ENCODE measurements at places on chromosomes 1 and 21. TPM values are rescaled to one million over a fixed set of nuclear protein-coding genes. Genes with fewer than 3 reads are reported as not detected.

DNA sequence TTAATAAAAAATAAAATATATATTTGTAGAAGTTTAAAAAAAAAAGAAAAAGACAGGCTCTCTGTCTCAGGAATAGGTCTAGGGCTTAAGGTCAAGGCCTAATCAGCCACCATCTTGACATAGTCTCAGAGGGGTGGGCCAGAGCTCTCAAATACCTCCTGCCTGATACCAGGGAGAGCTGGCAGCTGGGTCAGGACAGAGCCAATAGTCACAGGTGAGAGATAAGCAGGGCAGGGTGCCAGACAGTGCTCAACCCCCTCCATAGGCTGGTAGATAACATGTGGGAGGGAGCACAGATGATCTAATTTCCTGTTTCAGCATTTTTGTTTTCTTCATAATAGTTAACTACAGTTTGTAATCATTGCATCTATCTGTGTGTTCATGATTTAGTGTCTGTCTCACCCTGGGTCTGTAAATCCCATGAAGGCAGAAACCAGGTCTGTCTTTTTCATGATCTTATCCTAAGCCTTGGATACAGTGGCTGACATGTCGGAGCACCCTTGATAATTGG, 152.0 kb upstream of the GRIK3 start:
- no peak overlapping the region for H3K4me3 ChIP-seq
- H3K27me3 ChIP-seq: peaks cover 9% of the 10 kb centered on the region
- no peaks in the 10 kb centered on the region for H3K36me3 ChIP-seq
- DNase-seq: no peak

GRCh38 chr1:2396476-2396875, 4.8 kb downstream of the RER1 start:
- H3K27ac ChIP-seq: no peak overlapping the region
- H3K4me1 ChIP-seq: peaks cover 20% of the 10 kb centered on the region
- no peak overlapping the region for H3K4me3 ChIP-seq
- H3K27me3 ChIP-seq: no peaks in the 10 kb centered on the region
- DNase-seq: no peak

DNA sequence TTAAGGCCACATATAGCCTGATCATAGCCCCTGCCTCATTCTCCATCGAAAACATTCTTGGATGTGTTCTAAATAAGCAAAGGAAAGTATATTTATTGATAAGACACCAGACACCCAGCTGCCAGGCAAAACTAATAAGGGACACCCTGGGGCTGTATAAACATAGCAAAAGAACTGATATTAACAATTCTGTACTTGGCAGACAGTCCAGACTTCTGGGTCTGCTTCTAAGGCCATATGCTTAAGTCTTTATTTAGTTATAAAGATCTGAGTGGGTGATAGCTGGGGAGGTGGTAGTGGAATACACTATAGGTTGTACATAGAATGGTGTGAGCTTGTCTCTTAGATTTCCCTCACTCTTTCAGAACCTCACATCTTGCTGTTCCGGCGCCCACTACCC, 3.9 kb downstream of the CKS1B start:
- no peak overlapping the region for H3K4me3 ChIP-seq
- peaks cover 14% of the 10 kb centered on the region for H3K4me1 ChIP-seq
- H3K27me3 ChIP-seq: no peaks in the 10 kb centered on the region
- H3K27ac ChIP-seq: no peak overlapping the region
- H3K36me3 ChIP-seq: peaks cover 32% of the 10 kb centered on the region

GRCh38 chr1:197984289-197984688, 67.1 kb downstream of the LHX9 start:
- peaks cover 29% of the 10 kb centered on the region for H3K27me3 ChIP-seq
- H3K4me1 ChIP-seq: peaks cover 3% of the 10 kb centered on the region
- H3K27ac ChIP-seq: no peak overlapping the region
- no peak overlapping the region for H3K4me3 ChIP-seq
- DNase-seq: no peak

GRCh38 chr1:171860696-171861095, 19.4 kb downstream of the DNM3 start:
- H3K36me3 ChIP-seq: no peaks in the 10 kb centered on the region
- H3K4me3 ChIP-seq: no peak overlapping the region
- H3K27ac ChIP-seq: no peak overlapping the region
- H3K4me1 ChIP-seq: no peaks in the 10 kb centered on the region
- peaks cover 24% of the 10 kb centered on the region for H3K27me3 ChIP-seq

GRCh38 chr1:47459253-47459788, 21.5 kb downstream of the FOXD2 start:
- H3K36me3 ChIP-seq: no peaks in the 10 kb centered on the region
- peaks cover 52% of the 10 kb centered on the region for H3K27me3 ChIP-seq
- DNase-seq: no peak
- H3K4me3 ChIP-seq: no peak overlapping the region
- no peaks in the 10 kb centered on the region for H3K4me1 ChIP-seq

GRCh38 chr1:18989896-18990295, 33.4 kb upstream of the IFFO2 start:
- H3K36me3 ChIP-seq: no peaks in the 10 kb centered on the region
- H3K4me1 ChIP-seq: peaks cover 3% of the 10 kb centered on the region
- peaks cover under 1% of the 10 kb centered on the region for H3K27me3 ChIP-seq
- no peak overlapping the region for H3K4me3 ChIP-seq

DNA sequence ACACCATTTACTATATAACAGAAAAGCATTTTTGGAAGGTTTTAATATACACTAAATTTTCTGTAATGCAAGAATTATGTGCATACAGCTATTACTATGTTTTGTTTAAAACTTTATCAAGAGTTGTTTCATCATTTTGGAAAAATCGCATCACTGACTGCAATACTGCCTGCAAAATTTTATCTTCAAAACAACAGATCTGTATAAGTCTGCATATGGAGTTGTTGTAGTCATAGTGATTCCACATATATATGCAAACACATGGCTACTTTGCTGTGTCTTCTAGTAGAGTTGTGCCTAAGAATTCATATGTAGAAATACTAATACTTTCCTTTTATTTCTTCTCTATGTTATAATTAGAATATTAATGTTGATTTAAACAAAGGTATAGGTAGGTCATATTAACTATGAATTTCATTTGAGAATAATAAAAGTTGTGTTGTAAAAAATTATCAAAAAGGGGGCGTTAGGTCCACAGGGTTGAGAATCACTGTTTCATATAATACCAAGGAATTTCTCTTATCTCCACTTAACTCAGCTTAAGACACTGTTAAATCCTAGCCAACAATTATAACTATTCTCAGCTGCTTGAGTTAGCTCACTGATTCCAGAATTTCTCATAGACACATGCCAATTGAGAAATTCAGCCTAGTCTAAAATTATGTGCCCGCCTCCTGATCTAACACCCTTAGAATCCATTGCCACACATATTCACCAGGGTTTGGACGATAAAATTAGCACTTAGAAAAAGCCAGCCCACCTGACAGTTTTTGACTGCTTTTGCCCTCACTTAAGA, 22.9 kb upstream of the LAMC1 start:
- no peak overlapping the region for H3K27ac ChIP-seq
- H3K4me3 ChIP-seq: no peak overlapping the region
- H3K27me3 ChIP-seq: peaks cover 21% of the 10 kb centered on the region
- no peaks in the 10 kb centered on the region for H3K36me3 ChIP-seq
- no peak for DNase-seq

DNA sequence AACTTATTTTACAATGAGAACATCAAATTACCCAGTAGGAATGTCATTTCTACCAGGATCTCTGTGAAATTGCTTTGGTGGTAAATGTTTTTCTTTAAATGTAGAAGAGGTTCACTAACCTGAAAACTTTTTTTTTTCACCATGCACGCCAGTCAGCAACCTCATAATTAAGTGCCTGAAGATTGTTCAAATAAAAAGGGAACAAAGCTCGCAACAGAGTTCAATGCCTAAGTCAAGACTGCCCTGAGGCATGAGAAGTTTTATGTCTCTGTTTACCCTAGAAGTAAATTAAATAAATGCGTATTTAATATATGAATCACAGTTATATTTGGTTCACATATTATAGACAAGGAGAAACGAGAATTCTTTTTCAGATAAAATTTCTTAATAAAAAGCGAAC, 13.8 kb upstream of the SYDE2 start:
- DNase-seq: no peak
- no peaks in the 10 kb centered on the region for H3K36me3 ChIP-seq
- no peaks in the 10 kb centered on the region for H3K4me1 ChIP-seq
- no peak overlapping the region for H3K27ac ChIP-seq

GRCh38 chr1:101044749-101045148, 19.2 kb upstream of the DPH5 start:
- H3K27ac ChIP-seq: no peak overlapping the region
- no peak for DNase-seq
- no peak overlapping the region for H3K4me3 ChIP-seq
- peaks cover 4% of the 10 kb centered on the region for H3K4me1 ChIP-seq
- no peaks in the 10 kb centered on the region for H3K27me3 ChIP-seq
- peaks cover 30% of the 10 kb centered on the region for H3K36me3 ChIP-seq

- no peaks in the 10 kb centered on the region for H3K36me3 ChIP-seq
- H3K27me3 ChIP-seq: peaks cover 12% of the 10 kb centered on the region
- no peak for DNase-seq
Observed at GRCh38 chr1:182993746-182994145, 29.5 kb upstream of the LAMC1 start.

- H3K27ac ChIP-seq: peak overlapping the region; percentile 78
- H3K27me3 ChIP-seq: no peaks in the 10 kb centered on the region
- peak overlapping the region; percentile 52 for H3K4me3 ChIP-seq
- peaks cover 47% of the 10 kb centered on the region for H3K36me3 ChIP-seq
Observed at GRCh38 chr1:70220015-70220414, 1.2 kb upstream of the SRSF11 start.

DNA sequence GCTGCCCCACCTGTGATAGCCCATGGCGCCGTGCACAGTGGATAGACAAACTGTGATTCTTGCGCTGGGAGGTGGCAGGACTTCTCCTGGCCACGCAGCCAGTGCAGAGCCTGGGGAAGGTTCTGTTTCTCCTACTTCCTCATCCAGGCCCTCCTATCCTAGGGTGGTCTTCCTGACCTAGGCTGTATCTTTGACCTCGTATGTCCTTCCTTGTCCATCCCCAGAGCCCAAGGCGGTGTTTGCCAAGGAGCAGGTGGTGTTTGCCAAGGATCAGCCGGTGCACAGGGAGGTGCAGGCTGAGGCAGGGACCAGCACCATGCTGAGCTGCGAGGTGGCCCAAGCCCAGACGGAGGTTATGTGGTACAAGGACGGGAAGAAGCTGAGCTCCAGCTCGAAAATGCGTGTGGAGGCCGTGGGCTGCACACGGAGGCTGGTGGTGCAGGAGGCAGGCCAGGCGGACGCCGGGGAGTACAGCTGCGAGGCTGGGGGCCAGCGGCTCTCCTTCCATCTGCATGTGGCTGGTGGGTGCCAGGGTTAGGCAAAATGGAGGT, 63.9 kb downstream of the OBSCN start:
- no peaks in the 10 kb centered on the region for H3K27me3 ChIP-seq
- H3K4me1 ChIP-seq: peaks cover 4% of the 10 kb centered on the region
- DNase-seq: no peak
- H3K4me3 ChIP-seq: no peak overlapping the region

- no peak overlapping the region for H3K27ac ChIP-seq
- no peaks in the 10 kb centered on the region for H3K4me1 ChIP-seq
- peaks cover 5% of the 10 kb centered on the region for H3K27me3 ChIP-seq
- no peaks in the 10 kb centered on the region for H3K36me3 ChIP-seq
Observed at GRCh38 chr1:52119301-52120079, 22.4 kb upstream of the ZFYVE9 start.

DNA sequence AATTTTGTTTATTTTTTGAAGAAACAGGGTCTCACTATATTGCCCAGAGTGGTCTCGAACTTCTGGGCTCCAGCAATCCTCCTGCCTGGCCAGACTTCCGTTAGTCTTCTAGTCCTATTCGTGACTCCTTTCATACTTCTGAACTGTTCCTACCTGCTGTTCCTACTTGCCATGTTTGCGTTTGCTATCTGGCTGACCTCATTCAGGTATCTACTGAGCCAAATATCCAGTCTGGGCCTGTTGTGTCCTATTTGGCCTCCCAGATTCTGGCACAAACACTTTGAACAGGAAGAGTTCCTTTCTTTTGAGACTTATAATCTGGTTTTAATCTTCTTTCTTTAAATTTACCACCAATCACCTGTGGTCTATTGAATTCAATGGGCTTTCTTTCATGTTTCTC, 6.9 kb upstream of the NR1I3 start:
- H3K36me3 ChIP-seq: no peaks in the 10 kb centered on the region
- H3K27me3 ChIP-seq: peaks cover 15% of the 10 kb centered on the region
- H3K27ac ChIP-seq: no peak overlapping the region
- DNase-seq: no peak

- H3K27me3 ChIP-seq: peaks cover 10% of the 10 kb centered on the region
- no peak for DNase-seq
- no peaks in the 10 kb centered on the region for H3K36me3 ChIP-seq
- no peak overlapping the region for H3K27ac ChIP-seq
Observed at GRCh38 chr1:29297450-29297849, 61.1 kb downstream of the PTPRU start.

GRCh38 chr1:178630417-178630816, 94.6 kb upstream of the RALGPS2 start:
- no peaks in the 10 kb centered on the region for H3K4me1 ChIP-seq
- H3K36me3 ChIP-seq: no peaks in the 10 kb centered on the region
- H3K27me3 ChIP-seq: no peaks in the 10 kb centered on the region
- DNase-seq: no peak
- no peak overlapping the region for H3K27ac ChIP-seq
- no peak overlapping the region for H3K4me3 ChIP-seq

- H3K4me3 ChIP-seq: peak overlapping the region; percentile 95
- peaks cover 40% of the 10 kb centered on the region for H3K36me3 ChIP-seq
- peaks cover 41% of the 10 kb centered on the region for H3K4me1 ChIP-seq
- no peaks in the 10 kb centered on the region for H3K27me3 ChIP-seq
- DNase-seq: peak; percentile 53
Observed at GRCh38 chr1:244450597-244451538, 841 bp downstream of the ADSS2 start.

- no peak overlapping the region for H3K27ac ChIP-seq
- H3K36me3 ChIP-seq: no peaks in the 10 kb centered on the region
- no peak for DNase-seq
- no peak overlapping the region for H3K4me3 ChIP-seq
Observed at GRCh38 chr1:90709535-90709934, 7.6 kb downstream of the BARHL2 start.

DNA sequence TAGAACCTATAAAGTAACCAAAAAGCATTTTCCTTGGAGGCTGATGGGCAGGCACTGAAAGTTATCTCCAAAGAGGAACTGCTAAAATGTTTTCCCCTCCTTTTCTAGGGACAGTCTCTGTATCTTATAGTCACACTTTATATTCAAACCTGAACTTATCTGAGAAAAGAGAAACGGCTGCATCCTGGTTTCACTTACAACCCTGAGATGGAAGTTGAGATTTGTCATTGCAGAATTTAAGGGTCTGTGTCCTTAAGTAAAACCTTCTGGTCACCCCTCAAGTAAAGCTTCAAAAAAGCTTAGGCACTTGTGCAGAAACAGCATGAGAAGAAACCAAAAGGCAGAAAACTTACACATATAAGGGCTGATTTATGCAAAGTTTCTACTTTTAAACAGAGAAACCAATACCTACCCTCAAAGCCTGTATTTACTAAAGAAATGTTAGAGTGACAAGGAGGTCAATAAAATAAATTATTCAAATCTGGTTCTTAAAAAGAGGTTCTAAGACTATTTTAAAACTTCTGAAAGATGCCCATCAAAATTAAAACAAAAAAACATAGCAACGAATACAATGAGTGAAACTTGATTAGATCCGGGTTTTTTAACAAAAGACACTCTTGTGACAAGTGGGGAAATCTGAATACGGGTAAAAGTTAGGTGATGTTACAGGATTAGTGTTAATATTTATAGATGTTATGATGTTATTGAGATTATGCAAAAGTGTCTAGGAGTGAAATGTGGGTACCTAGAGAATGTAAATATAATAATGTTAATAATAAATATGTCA, 9.9 kb downstream of the CD58 start:
- peaks cover 74% of the 10 kb centered on the region for H3K4me1 ChIP-seq
- no peak for DNase-seq
- peak overlapping the region; percentile 21 for H3K27ac ChIP-seq
- no peaks in the 10 kb centered on the region for H3K27me3 ChIP-seq
- peak overlapping the region; percentile 1 for H3K4me3 ChIP-seq

LRRC53 gene
- total RNA-seq: not detected

SLC45A3 gene
- 1.5 TPM for total RNA-seq

GPR25 gene
- total RNA-seq: not detected

All from activated T-helper 2 cell treated with anti-CD3 and anti-CD28 coated beads, Interferon-gamma antibody, Interleukin-2, Interleukin-4, amounts not matched to agents 10 μg/mL and 5 μg/mL and 100 μg/mL, durations not matched to agents 14 hours and 24 hours and 36 hours (primary cell).